ENCODE measurements at places on chromosomes 3 and 15.

- DNase-seq = no peak
These were observed 32.3 kb upstream of the SEMA3F start for GRCh38 chr3:50122661-50123391.

DNA sequence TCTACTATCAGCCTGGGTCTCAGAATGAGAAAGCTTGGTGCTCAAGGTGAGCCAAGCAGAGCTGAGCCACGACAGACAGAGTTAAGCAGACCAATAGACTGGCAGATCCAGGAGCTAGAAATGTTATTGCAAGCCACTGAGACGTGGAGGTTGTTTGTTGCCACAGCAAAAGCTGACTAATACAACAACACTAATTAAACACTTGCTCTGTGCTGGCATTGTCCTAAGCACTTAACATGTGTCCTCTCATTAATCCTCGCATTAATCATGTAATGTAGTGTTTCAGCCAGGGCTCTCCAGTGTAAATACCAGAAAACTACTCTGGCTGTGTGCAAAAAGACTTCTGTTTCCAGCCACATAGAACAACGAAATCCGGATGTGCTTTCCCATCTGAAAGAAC is 11.6 kb upstream of the SPSB4 start:
- DNase-seq = no peak

GRCh38 chr15:42405863-42406482 is 46.7 kb downstream of the CAPN3 start:
- no peak for DNase-seq

DNA sequence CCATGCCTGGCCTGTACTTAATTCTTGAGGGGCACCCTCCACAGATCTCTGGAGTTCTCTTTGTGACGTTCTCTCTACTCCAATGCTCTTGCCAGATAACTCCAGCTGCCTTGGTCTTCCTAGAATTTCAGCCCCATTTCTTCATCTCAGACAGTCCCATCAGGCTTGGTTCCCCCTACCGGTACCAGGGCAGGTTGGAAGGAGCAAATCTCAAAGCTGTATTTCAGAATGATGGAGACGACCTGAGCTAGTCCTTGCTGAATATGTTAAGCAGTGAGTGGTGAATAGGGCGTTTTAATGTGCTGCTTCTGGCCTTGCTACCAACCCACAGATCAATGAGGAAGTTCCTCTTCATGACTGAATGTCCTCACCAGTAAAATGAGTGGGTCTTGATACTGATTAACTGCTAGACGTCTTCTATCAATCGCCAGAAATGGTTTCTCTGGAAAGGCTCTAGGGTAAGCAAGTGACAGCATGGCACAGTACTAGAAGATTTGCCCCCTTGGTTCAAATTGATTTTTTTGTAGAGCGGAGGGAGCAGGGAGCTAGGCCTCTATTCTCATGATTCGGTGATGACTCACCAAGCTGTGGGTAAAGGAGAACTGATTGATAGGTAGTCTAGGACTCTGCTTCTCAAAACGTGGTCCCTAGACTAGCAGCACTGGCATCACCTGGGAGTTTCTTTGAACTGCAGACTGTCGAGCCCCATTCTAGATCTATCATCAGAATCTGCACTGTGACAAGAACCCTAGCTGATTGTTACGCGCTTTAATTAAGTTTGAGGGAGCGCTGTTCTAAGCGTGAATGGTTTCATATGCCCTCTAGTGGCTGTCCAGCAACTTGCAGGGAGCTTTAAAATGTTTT is 67.8 kb downstream of the UBP1 start:
- peak; percentile 64 for DNase-seq

DNA sequence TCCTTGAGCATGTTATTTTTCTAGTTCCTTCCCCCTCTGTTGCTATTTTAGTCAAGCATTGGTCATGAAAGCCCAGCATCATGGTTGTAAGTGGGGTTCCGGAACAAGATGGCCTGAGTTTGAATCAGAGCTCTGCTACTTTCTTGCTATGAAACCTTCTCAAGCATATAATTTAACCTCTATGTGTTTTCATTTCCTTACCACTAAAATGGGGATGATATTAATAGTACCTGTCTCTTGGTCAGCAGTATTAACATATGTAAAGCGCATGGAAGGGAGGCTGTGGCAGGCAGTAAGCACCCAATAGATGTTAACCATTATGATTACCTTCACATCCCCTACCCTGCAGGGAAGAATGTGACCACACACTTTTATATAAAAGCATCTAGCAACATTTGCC is 14.3 kb upstream of the SPRED1 start:
- no peak for DNase-seq

DNA sequence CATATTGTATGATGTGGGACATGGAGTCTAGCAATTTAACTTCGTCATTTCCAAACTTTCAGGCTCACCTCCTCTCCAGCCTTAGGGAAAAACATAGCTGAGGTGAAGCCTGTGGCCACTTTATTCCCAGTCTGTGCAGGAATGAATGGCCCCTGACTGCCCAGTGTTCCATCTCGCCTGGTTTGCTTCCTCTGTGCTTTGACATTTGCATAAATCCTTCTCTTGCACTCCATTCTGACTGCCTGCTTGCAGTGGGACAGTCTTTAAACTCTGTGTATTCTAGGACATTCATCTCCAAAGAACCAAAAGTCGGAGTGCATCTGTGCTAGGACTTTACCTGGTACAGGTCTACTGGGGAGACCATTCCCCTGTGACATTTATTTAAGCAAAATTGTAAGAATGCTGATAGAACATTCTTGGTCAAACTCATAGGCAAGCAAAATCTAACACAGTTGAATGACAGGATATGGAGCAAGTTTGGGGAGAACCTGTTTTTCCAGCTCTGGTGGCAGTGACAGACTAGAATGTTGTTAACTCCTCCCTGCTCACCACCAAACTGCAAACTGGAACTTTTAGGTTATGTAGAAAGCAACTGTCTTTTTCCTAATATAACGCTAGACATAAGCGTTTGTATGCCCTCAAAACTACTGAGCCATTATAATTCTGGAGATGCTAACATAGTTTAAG is 22.1 kb downstream of the TMED3 start:
- DNase-seq = no peak

DNA sequence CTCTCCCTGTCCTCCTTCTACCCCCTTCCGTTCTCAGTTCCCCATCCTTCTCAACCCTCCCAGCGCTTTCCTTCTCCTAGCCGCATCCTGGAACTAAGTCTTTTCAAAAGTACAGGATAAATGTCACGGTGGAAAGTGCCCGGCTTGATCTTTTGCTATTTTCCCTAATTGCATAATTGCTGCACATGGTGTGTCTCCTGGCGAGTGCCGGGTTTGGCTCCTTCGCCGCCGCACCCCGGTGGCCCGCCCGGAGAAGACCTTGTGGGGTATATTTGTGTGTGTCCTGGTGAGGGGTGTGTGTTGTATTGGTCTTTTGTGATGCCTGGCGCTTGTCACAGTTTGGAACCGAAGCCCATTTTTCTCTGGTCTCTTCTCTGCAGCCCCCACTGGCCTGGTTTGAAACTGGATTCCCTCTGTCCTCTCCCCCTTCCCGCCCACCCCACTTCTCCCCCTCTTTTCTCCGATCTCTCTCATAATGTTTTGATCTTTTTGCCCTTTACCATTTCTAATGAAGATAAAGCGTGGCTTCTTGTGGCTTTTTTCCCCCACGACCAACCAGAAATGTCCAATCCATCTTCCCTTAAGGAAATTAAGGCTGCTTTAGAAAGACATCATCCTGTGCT is 692 bp downstream of the UBE2E2 start:
- peak; percentile 14 for DNase-seq

DNA sequence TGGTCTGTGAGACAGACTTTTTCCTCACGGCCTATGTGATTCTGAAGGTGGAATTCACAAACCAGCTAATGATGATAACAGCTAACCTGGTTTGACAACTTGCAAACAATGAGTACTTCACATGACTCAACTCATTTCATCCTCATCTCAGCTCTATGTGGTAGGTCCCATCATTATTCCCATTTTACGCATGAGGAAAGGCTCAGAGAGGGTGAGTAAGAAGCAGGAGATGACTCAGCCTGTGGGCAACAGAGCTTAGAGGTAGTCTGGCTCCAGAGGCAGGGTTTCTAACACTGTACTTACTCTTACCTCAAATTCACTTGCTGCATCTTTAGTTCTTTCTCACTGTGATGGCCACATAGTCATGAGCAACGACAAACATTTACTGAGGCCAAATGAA is 25.8 kb upstream of the PSMD6 start:
- DNase-seq = peak; percentile 76

DNA sequence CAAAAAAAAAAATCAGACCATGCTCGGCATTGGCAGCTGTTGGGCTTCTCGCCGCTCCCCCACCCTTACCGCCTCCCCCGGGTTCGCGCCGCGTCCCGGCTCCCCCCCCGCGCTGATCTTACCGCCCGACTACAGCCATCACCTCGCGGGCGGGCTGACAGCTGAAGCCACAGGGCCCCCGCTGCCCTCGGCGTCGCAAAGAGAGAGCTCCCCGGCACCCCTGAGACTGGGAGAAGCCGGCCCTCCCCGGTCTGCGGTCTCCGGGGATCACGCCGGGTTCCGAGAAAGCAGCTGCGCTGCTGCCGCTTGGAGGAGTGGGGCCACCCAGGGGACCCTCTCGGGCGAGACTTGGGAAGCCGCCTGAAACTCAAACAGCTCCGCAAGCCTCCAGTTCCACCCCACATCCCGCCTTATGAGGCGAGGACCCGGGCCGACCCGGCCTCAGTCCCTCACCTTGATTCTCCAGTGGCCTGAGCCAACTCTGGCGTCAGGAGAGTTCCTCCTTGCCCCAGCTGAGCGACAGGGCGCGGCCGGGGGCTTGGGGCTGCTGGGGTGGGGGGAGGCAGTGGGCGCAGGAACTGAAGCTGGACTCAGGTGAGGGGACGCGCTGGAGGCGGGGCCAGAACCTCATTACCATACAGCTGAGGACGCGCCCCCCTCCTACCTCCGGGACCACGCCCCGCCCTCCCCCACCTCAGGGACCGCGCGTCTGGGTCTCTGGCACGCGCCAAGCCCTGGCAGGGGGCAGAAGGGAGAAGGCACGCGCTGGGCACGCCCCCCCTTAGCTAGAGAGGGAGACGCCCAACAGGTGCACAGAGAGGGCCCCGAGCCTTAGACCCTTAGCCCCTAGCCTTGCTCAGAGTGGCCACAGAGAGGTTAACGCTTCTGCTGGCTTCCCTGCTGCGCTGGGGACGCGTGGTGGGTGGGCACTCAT is 1.0 kb upstream of the DLL4 start:
- DNase-seq = no peak

DNA sequence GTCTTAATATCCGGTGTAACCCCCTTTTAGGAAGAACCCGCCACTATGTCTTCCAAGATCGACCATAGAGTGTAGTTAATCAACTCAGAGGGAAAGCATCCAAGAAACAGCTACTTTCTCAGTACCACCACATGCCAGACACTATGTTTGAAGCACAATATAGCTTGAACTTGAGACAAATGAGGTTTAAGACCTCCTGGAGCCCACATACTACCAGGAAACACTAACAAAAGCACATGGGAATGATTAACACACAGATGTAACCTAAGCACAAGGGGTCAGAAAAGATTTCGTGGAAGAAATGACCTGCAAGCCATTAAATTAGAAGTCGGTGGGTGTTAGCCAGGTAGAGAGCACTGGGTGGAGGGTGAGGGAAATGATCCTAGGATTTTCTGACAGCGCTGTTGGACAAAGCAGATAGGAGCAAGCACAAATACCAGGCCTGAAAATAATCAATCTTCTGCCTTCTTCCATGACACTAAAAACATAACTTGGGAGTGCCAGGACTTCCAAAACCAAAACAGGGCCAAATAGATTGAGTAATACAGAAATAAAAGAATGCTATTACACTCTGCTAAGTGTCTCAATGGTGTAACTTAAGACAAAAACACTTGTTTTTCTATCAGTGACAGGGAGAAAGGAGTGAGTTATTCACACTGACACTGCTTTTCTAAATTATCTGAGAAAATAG is 213.7 kb downstream of the FOXP1 start:
- DNase-seq = peak; percentile 77

GRCh38 chr3:28117598-28117997 is 123.8 kb upstream of the CMC1 start:
- no peak for DNase-seq

- peak; percentile 24 for DNase-seq
These were observed 170.9 kb downstream of the AKAP13 start for GRCh38 chr15:85551221-85551832.

- peak; percentile 61 for DNase-seq
These were observed 3.9 kb upstream of the CCDC9B start for GRCh38 chr15:40344631-40345120.

- no peak for DNase-seq
These were observed 19.2 kb upstream of the C15orf39 start for GRCh38 chr15:75182187-75183131.

DNA sequence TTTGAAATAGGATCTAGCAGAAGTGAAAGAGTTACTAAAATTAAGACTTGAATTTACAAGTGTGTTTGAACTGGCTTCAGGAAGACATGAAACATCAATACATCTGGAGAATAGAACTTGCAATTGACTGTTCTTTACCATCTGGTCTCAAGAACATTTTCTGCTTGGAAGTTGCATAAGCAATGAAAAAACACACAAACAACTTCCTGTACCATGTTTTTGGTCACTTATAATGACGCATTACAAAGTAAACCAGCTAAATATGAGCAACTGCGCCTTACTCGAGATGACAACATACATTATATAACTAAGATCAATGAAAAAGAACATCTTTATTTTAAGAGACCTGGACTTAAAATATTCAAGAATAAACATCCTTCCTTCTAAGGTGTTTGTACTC is 112.5 kb downstream of the TIGIT start:
- no peak for DNase-seq

DNA sequence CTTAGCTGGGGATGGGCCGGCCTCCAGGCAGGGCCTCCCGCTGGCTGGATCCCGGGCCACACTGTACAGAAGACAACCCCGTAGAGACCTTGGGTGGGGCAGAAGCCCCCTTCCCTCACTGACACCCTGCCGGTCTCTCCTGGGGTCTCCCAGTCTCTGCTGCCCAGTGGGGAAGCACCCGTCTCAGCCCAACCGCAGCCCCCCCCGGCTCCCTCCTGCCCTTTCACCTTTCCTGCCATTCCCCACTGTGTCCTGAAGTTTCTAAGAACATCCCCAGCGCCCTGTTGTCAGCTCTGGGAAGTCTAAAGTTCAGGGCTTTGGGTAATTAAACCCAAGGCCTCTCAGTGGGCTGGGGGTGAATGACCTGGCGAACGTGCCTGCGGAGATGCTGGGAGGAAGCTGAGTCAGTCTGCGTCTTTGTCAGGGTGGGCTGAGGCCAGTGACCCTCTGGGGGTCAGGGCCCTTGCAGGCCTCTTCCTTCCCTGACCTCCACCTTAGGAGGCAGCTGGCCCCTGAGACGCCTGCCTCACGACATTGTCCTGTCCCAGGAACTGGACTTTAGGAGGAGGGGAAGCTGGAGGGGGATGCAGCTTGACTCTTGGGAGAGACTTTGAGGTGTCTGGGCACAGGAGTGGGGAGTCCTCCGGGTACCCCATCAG is 1.4 kb upstream of the SLC51A start:
- DNase-seq = no peak
